Stimulated activated CD4-positive, alpha-beta T cell treated with anti-CD3 and anti-CD28 coated beads, Interleukin-15, amount 100 ng/mL, for 1 hour (primary cell): ENCODE measurements at places on chromosomes 7 and 10.

- DNase-seq = no peak
Measured at GRCh38 chr7:106421181-106421762, 136.5 kb upstream of the NAMPT start.

DNA sequence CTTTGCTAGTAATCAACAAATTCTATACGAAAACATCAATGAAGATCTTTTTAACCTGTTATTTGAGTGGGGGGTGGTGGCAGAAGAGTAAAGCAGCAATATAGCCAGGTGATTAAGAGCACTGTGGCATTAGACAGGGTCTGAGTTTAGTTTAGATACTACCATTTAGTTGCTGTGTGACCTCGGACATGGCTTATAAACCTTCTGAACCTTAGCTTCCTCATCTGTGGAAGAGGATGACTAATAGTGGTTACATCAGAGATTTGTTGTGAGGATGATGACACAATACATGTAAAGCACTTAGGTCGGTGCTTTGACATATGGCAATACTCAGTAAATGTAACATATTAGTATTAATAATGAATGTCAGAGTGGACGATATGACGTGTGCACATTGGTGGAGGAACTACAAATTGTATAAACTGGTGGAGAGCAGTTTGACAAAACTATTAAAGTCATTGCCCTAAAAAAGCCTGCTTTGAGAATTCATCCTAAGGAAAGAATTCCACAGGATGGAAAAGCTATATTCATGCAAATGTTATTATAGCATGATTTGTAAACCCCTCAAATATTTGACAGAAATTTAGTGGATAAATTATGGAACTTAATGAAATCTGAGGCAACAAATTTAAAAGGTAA is 24.3 kb downstream of the SPAG6 start:
- no peak for DNase-seq

GRCh38 chr7:137791930-137792329 is 54.8 kb downstream of the DGKI start:
- DNase-seq = no peak

- DNase-seq = no peak
Measured at GRCh38 chr7:55148571-55148970, 129.8 kb downstream of the EGFR start.

GRCh38 chr7:129009437-129009836 is 45.5 kb downstream of the TNPO3 start:
- DNase-seq = no peak

DNA sequence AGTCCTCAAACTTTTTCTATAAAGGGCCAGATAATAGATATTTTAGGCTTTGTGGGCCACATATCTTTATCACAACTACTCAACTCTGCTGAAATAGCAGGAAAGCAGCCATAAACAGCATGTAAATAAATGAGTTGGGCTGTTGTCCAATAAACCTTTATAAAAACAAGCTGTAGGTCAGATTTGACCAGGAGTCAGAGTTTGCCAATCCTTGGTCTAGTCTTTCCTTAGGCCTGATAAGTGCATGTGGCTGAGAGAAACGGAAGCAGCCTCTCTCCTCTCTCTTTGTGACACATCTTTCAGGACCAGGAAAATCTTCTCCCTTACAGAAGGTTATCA is 724.5 kb downstream of the GRID1 start:
- no peak for DNase-seq

- no peak for DNase-seq
Measured at GRCh38 chr7:12469568-12469967, 65.9 kb upstream of the VWDE start.

DNA sequence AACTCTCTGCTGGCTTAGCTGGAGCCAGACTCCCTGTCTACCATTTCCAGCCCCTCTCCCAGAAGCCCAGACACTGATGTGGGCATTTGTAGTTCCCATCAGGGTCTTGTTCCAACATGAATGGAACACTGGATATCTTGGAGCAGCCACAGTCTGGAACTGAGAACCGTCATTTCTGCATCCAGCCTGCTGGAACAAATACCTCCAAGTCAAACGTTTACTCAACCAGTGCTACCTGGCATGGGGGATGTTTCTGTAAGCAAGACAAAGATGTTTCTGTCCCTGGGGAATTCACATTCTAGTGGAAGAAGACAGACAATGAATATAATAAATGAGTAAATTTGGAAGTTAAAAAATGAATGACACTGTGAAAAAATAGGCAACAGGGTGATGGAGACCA is 70.8 kb upstream of the ZNF438 start:
- DNase-seq = no peak

GRCh38 chr10:15879663-15880062 is 19.4 kb upstream of the MINDY3 start:
- DNase-seq = no peak

- no peak for DNase-seq
Measured at GRCh38 chr7:69516238-69516820, 81.9 kb upstream of the AUTS2 start.

- DNase-seq = no peak
Measured at GRCh38 chr7:21281193-21281592, 146.7 kb upstream of the SP4 start.

DNA sequence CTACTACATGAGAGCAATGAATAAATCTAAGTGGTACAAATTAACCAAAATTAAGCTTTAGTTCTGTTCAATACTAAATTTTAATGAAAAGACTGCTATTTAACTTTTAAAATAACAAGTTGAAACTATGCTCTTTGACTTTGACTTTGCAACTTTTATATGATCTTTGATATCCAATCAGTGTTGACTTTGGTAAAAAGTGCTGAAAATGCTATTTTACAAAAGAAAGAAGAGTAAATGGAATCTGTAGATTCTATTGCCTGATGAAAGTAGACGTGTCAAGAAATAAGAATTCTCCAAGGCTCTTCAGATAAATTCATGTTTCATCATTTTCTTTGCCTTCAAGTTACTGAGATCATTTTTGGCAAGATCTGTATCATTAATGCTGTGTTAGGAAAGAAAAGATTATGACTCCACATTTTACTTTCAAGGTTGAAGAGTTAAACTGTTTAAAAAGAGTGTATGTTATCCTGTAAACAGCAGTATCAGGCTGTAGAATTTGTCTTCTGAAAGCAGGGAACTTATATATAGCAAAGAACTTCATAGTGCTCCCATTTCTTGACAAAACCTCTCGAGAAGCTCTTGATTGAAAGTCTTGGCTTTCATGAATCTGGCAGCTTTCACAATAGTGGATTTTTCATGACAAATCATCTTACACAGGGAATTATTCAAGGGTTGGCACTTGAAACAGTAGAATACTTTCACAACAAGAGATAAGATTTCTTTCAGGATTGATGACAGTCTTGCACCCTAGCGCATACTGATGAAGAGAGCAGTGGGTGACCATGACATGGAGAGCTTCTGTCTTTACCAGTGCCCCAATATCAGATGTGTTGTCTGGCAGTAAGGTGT is 72.1 kb downstream of the PTEN start:
- DNase-seq = no peak

- no peak for DNase-seq
Measured at GRCh38 chr10:31321396-31321941, 2.5 kb downstream of the ZEB1 start.

- no peak for DNase-seq
Measured at GRCh38 chr7:155363852-155364600, 66.3 kb downstream of the INSIG1 start.

DNA sequence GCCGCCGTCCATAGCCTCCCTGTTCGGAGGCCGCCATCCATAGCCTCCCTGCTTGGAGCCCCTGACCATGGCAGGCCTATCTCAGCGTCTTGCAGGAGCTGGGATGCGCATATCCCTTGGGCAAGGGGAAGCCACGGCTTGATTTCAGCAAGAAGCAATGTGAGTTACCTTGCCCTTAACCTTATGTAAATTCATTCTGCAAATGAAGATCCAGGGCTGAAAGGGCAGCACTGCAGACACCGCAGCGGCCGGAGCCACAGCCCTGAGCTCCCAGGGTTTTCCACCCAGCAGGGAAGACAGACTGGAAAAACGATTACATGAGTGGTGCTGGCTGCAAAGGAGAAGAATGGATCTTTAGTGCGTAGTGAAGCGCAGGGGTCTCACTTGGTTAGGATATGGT is 95.8 kb downstream of the SEC61G start:
- DNase-seq = no peak

DNA sequence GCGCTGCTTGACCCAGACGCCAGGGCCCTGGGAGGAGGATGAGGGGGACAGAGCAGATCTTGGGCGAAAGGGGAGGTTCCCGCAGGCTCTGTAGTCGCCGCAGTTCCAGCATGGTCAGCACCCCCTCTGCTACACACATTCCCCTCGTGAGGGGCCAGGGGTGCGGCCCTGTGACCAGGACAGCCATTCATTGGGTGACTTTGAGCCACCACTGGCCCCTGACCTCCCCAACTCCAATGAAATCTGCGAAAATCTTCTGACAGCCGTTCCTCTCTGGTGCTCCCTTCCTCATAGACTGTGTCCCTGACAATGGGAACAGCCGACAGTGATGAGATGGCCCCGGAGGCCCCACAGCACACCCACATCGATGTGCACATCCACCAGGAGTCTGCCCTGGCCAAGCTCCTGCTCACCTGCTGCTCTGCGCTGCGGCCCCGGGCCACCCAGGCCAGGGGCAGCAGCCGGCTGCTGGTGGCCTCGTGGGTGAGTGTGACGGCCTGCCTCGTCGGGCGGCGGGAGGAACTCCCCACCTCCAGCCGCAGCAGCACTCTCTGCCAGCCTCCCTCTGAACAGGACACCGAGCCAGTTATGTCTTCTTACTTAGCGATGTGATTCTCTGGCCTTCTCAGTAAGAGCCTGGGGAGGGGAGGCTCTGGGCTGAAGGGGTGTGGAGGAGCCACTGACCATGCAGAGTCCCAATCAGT is 825 bp downstream of the TMEM176A start:
- no peak for DNase-seq

- DNase-seq = no peak
Measured at GRCh38 chr10:58813573-58813972, 300.9 kb downstream of the BICC1 start.

DNA sequence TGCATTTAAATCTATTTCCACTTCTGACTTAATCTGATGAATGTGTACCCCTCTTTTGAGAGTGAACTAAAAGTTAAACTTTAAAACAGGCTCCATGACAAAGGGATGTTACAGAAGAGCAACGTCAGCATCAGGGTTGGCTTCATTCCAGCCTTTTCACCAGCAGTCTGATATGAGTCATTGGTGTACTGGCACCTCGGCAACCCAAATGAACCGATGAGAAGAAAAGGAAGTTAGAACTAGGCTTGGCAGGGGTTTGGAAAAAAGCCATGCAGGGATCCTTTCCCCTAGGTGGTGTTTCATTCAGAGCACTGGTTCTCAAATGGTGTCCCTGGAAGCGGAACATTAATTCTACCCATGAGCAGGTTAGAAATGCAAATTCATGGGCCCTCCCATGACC is 53.6 kb downstream of the SEC61G start:
- no peak for DNase-seq

- DNase-seq = no peak
Measured at GRCh38 chr7:46206476-46207060, 285.5 kb upstream of the IGFBP3 start.

DNA sequence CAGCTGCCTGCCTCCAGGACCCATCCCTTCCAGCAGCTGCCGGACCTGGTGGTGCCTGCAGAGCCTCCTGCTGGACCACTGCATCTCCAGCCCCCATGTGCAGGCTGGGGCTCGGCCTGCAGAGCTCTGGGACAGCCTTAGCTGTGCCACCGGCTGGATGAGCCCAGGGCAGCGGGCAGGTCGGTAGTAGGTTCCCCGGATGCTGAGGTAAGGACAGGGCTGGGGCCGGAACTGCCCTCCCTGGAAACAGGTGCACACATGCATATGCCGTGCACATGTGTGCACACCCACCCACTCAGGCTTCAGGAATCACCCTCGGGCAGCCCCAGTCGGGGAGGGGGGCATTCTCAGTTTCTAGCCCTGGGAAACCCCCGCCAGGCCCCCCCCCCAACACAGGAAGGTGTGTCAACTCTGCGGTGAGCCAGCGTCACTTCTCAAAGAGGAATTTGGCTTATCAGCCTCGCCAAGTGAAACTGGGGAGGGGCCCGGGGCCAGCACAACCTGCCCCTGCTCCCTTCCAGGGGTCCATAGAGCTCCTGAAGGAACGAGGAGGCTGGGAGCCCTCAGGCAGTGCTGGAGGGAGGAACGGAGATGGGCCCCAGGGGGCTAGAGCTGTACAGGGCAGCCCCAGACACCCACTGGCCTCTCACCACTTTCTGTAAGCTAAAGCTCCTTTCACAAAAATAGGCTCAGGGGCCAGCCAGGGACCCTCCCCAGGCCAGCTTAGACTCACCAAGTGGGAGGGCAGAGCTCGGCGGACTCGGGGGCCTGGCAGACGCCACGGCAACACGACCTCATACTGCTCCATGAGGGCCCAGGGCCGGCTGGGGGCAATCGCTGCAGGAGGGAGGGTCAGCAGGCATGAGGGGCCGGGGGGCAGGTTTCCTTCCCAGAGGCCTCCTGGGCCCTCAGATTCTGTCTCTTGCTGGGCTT is 1.7 kb downstream of the ADAM8 start:
- DNase-seq = peak; percentile 76

GRCh38 chr10:20343036-20343435 is 526.8 kb downstream of the PLXDC2 start:
- DNase-seq = no peak

DNA sequence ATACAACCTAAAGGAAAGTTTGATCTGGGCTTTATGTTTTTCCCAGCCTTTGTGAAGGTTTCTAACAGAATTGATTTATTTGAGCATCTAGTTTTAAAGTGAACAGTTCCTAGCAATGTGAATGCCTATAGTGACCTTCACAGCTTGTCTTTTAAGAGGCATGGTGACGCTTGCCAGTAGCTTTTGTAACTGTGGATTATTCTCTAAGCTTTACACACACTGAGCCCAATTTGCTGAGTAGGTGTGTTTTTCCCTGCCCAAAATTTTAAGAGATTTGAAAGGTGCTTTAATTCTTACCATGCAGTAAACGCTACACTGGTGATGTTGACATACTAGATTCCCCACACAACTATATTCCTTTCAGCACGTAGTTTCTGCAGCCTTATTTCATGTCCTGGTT is 420.2 kb upstream of the AKR1E2 start:
- no peak for DNase-seq

DNA sequence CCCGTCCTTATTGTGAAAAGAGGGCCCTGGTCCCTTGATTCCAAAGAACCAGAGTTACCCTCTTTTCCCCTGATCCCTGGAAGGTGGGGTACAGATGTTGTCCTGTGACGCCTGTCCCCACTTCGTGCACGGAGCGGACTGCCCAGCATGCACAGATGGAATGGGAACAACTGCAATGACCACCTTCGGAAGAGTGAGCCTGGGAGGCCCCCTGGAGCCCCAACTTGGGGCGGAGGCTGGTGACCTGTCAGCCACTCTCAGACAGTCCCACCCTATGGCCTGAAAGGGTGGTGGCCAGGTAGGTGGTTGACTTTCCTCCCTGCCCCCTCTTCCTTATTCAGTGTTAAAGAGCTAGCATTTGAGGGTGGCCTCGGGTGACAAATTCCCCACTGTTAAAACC is 196.6 kb upstream of the GALNT17 start:
- no peak for DNase-seq

- no peak for DNase-seq
Measured at GRCh38 chr7:30420662-30421061, 57.9 kb downstream of the NOD1 start.
